Activated CD4-positive, alpha-beta T cell treated with anti-CD3 and anti-CD28 coated beads for 24 hours (primary cell): ENCODE measurements at places on chromosomes 6 and 20.

DNA sequence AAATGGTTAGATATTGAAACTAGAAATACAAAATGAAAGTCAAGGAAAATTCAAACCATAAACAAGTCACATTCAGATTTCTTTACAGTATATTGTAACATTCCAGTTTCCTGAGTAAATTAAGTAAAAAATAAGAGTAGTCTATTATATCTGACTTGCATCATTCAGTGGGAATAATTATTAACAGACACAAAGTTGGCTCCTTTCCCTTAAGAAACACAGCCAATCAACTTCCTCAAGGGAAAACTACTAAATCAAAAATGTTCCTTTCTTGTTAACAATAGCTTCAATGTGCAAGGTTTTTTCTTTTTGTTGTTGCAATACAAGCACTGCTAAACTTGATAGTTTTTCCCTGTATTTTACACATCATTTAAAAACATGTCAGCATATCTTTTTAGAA lies 33.2 kb downstream of the DNAAF9 start:
- no peak for DNase-seq

DNA sequence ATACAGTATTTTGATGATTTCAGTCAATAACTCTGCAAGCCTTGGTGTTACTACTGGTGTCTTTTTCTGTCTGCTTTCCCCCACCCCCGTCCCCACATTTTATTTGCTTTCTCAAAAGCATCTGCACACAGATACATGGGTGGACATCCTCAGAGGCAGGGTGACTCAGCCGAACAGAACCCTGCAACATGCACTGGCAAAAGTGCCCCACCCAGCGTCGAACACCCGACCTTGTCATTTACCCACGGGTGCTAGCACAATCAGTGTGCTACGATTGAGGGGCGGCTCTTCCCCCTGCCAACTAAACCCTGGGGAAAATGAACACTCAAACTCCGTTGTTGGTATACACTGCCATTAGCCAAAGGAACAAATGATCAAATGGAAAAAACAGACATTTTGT lies 115.9 kb upstream of the NAA20 start:
- DNase-seq: no peak

DNA sequence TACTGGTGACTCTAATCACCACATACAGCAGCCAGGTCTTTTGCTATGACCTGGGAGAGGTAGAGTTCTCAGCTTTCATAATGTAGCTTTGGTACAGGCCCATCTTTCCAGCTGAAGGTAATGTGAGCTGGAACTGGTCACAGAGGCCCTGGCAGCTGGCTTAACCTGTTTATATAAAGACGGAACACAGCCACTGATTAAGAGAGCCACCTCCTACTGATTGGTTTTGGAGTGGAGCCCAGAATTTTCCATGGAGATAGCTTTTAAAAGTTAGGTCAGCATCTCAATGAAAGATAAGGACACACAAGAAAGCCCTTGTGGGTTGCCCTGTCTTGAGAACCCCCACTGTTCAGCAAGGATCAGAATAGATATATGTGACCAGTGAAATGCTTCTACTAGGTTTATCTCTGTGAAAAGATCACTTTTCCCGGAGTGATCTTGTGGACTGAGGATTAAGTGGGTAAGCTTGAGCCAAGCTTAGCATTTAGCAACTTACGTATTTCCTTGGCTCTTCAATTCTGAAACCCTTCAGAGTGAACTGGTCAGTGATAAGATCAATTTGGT lies 213.7 kb upstream of the CITED2 start:
- DNase-seq: no peak

DNA sequence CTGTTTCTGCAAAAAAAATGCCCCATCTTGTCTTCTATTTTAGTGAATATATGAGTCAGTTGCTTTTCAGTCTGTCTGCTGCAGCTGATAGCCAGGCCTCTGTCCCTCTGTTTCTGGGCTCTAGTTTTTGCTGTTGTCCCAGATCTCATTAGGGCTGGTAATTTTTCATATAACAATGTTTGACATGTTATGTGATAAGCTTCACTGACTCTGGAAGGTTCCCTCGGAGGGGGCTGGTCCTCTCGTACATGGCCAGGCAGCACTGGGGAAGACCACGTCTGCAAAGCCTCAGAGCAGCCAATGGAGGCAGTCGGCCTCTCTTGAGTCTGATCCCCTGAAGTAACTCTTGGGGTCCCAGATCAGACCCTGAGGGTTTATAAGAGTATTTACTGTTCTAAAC lies 223.8 kb downstream of the THBS2 start:
- no peak for DNase-seq

- DNase-seq: no peak
Measured at GRCh38 chr20:57546956-57547649, 13.8 kb upstream of the PCK1 start.

DNA sequence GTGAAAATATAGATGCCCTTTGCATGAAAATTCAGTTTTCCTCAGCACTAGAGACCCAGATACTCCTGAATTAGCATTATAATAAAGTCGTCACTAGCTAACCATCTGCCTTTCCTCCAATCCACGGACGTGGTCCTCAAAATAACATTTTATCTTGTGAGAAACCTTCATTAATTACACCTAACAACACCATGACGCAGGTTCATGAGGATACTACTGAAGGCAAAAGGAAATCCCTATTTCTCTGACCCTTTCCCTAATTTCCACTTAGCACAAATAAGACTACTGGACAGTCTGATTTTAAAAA lies 1.3 kb upstream of the PNISR start:
- DNase-seq: no peak

GRCh38 chr6:150314230-150315188 lies 54.3 kb upstream of the IYD start:
- no peak for DNase-seq

DNA sequence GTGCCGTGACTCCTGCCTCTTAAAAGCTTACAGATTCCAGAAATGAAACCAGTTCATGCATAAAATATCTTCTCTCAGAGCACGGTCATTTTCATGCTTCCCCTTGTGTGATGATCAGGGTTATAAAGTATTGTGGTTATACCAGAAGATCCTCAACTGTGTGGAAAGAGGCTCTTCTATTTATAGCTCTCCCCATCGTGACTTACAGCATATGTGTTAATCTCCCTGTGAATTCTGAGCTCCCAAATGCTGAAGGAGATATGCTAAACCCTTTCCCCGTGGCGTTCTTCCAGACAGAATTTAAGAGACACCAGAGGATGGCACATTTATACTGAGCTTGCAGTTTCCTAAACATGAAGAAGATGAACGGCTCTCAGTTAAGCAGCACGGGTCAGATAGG lies 158.8 kb downstream of the CDH26 start:
- DNase-seq: no peak

- DNase-seq: no peak
Measured at GRCh38 chr6:74971633-74972032, 234.2 kb downstream of the COL12A1 start.

GRCh38 chr20:2374346-2375125 lies 6.2 kb upstream of the TGM6 start:
- no peak for DNase-seq

GRCh38 chr6:25453288-25453687 lies 174.1 kb downstream of the CARMIL1 start:
- no peak for DNase-seq

- DNase-seq: no peak
Measured at GRCh38 chr6:125747589-125748405, 1.6 kb upstream of the HEY2 start.

DNA sequence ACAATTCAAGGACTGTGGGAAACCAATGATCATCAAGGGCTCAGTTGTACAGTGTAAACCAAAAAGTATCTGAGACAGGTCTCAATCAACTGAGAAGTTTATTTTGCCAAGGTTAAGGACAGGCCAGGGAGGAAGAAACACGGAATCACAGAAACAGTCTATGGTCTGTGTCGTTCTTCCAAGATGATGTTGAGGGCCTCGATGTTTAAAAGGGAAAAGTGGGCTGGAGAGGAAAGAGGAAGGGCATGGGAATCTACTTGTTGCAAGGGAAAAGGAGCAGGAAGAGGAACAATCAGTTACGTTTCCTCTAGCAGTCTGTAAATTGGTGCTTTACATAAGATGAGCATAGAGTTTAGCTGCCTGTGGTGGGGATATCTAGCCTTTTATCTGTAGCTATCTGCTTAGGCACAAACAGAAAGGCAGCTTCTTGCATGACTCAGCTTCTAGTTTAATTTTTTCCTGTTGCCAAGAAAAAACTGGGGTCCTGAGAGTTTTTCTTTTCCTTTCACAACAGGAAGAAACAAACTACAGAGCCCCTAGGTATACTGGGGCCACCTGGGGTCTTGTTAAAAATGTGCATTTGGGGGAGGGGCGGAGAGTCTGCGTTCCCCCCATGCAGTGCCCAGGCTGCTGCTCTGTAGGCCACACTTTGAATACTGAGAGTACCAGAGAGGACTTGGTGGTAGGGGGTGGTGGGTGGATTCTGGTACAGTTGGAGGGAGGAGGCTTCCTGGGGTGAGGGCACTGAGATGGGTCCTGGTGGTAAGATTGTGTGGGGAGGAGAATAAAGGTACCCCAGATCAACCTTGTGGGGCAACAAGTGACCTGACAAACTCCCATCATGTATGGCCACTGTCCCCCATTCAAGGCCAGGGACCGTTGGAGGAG lies 35.3 kb upstream of the EZR start:
- DNase-seq: no peak

- no peak for DNase-seq
Measured at GRCh38 chr6:62102387-62102786, 183.6 kb downstream of the KHDRBS2 start.
